Thoracic aorta (tissue), 2 donors: ENCODE measurements at places on chromosomes 1 and 21.

GRCh38 chr1:76465030-76465429 is 390.5 kb downstream of the ST6GALNAC3 start:
- no peak for DNase-seq

DNA sequence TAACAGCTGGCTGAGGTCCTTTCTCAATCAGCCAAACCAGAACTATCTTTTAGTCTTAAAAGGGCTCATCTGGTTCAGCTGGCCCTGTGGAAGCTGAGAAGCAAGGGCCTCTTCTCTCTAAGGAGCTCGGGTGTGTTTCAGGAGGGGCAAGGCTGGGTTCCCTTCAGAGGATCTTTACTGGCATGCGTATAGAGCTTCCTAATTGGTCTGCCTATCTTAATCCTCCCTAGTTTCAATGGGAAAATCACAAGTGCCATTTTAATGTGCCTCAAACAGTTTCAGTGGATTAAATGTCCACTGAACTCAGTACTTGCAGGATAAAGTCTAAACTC is 81.5 kb upstream of the LBR start:
- DNase-seq, result no peak

- DNase-seq, result no peak
Observed at GRCh38 chr1:17265162-17265561, 16.3 kb downstream of the PADI3 start.

GRCh38 chr1:26717017-26717491 is 21.2 kb downstream of the ARID1A start:
- no peak for DNase-seq

DNA sequence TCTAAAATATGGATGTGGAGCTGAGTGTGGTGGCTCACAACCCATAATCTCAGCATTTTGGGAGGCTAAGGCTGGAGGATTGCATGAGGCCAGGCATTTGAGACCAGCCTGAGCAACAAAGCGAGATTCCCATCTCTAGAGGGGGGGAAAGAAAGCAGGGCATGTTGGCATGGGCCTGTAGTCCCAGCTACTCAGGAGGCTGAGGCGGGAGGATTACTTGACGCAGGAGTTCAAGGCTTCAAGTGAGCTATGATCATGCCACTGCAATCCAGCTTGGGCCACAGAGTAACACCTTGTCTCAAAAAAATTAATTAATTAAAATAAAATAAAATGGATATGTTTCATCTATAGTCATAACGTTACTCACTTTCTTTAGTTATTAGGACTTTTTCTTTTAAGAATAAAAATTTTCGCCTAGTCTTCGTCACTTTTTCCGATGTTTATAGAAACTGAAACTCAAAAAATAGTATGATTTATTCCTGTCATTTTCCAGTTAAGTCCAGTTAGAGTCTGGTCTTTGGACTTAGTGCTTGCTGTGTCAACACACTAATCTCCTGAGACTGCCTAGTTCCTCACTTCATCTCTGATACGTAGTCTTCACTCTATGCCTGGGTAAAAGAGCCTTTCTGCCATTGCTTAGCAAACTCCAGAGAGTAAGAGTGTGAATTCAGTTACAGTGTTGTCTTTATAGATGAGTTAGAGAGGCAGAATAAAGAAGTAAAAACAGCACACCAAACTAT is 28.0 kb downstream of the IARS2 start:
- DNase-seq, result no peak

DNA sequence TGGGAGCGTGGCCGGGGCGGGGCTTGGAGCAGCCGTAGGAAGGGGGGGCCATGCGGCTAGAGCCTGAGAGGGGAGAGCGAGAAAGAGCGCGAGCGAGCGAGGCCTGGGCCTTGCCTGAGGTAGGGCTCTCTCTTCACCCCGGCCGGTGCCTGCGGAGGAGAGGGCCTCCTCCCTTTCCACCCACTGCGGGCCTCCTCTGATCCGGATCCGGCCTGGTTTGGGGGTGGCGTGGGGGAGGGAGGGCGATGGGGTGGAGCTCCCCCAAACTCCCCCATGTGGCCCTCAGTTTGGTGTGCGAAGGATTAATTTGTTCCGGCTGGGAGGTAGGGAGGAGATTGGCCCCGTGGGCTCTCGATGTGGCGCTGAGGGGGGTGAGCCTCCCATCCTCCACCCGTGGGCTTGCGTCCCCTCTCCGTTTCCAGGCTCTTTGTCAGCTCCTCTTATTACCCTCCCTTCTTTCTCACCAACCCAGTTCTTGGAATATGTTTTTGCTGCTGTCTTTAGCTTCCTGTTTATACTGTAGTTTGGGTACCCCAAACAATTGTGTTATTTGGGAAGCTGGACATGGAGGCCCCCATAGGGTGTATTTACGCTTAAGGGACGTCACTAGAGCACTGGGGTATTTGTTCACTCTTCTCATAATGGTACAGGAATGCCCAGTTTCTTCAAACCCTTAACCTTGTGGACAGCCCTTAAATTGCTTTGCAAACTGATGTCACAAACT is 685 bp downstream of the UBAP2L start:
- peak; percentile 4 for DNase-seq

DNA sequence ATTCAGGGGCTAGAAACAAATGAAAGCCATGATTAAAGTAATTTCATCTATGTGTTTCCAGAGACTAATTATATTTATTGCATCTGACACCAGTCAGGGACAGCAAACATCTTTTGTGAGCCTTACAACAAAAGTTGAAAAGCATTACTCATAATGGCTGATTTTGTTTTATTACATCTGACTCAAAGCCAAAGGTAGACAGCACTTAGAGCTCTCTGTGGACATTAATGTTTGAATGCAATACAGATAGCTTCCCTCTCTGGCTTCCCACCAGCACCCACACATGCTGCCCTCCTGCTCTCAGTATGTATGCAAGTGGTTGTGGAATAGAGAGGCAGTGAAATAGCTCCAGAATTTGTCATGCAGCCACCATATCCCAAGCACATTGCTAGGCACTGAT is 198.7 kb downstream of the SETD4 start:
- no peak for DNase-seq

- DNase-seq, result no peak
Observed at GRCh38 chr1:56286506-56286905, 292.9 kb downstream of the PLPP3 start.

- no peak for DNase-seq
Observed at GRCh38 chr1:177770096-177770495, 199.8 kb downstream of the SEC16B start.

DNA sequence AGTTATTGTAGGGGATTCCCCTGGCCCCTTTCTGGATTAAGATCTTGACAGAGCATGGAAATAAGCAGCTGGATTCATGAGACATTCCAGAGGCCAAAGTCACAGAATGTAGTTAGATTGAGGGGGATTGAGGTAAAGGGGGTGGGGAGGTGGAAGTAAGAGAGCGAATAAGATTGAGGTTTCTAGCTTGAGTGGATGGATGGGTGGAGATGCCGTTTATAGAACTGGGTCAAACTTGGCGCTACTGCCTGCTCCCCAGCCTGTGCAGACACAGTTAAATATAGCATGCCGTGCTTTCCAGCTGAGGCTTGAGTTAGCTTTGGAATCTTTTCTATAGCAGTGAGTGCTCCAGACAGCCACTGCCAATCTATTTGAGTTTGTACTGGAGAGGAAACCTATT is 85.7 kb downstream of the DYRK1A start:
- DNase-seq, result peak; percentile 17

DNA sequence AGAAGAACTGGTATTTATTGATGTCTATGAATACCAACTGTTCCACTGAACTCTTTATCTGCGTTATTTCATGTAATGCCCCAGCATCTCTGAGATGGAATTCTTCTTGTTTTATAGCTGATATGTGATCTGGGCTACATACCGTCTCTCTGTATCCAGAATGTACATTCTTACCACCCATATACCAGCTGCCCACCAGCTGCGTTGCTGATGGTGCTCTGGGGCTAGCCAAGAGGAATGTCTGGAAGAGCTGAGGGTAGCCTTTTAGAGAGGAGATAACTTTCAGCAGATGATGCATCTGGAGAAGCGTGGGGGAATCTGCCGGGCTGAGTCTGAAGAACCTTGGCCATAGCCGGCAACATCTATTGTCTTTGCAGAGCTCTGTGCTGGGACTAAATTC is 137.5 kb downstream of the RYR2 start:
- DNase-seq, result no peak

DNA sequence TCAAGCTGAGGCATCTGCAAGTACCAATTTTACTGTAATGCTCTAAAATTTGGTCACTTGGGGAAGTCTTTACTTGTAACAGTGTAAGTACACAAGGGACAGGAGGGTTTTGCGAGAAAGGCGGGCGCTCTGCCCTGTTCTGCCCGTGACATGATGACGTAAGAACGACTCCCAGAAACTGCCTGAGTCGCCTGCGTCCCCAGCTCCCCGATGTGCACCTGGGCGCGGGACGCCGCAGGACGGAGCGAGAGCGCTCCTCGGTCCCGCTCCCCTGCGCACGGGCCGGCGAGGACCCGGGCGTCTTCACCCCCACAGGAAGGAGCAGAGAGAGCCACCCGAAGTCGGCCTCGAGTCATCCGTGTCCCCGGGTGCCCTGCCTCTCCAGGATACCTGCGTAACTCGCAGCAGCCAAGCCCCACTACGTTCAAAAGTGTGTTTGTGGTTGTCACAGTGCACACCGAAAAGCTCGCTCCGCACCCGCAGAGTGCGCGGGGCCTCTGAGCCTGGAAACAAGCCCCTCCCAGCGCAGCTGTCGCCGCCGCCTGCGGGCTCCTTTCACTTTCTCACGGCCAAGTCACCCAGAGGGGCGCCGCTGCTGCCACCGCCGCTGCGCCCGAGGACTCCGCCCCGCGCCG is 3.3 kb upstream of the ZBTB18 start:
- DNase-seq, result no peak

GRCh38 chr1:40610156-40610555 is 55.3 kb downstream of the RIMS3 start:
- no peak for DNase-seq

DNA sequence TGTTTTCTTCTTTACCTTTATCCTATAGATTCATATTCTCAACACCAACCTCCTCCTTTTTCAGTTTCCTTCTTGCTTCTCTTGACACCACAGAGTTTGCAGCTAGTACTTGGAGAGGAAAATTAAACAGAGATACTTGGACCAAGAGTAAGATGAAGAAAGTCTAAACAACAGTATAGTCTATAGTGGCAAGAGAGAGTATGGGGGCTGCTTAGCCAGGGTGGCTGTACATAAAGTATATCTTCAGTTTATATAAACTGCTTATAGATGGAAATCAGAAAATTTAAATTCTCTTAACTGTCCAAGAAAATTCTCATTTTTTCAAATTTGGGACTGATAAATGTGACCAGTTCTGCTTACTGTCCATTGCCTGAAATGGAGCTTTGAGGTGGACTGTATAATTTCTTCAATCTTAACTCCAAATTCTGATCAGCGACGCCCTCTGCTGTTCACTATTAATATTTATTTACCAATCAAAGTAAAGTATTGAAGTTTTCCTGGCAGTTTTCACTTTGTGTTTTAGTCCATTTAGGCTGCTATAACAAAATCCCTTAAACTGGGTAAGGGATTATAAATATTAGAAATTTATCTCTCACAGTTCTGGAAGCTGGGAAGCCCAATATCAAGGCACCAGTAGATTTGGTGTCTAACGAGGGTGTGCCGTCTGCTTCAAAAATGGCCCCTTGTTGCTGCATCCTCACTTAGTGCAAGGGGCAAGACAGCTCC is 14.8 kb upstream of the METTL18 start:
- no peak for DNase-seq

DNA sequence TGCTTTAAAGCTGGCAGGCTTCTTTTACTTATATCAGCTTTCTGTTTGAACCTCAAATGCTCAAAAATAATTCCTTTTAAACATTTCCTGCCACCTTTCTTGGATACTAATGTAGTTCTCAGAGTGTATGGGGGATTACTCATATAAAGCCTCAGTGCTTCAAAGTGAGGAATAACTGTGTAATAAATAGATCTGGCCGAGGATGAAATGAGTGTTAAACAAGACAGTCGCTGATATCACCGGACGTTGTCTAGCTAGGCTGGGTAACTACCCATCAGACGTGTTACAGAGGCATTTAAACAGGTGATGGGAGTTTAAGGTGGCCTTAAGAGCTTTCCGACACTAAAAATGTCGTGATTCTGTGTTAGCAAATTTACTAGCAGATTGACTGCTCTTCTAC is 53.1 kb downstream of the VANGL2 start:
- DNase-seq, result no peak

- DNase-seq, result no peak
Observed at GRCh38 chr21:39503123-39503762, 51.5 kb downstream of the SH3BGR start.

GRCh38 chr1:19414515-19415121 is 70.7 kb downstream of the CAPZB start:
- no peak for DNase-seq

- no peak for DNase-seq
Observed at GRCh38 chr1:54245501-54245900, 45.5 kb downstream of the MRPL37 start.

DNA sequence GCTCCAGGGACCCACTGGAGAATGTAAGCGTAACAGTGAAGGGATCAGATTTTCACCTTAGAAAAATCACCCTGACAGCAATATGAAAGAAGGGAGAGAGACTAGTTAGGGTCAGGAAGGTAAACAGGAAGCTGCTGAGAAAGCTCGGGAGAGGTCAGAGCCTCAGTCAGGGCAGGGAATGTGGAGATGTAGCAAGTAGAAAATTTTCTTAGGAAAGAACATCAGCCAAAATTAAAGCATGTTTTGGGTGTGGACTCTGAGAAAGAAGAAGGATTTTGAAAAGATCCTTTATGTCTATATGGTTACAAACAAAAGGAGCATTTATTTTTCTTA is 16.7 kb upstream of the ERICH3 start:
- DNase-seq, result no peak

- DNase-seq, result no peak
Observed at GRCh38 chr1:173406783-173407230, 70.3 kb upstream of the PRDX6 start.

DNA sequence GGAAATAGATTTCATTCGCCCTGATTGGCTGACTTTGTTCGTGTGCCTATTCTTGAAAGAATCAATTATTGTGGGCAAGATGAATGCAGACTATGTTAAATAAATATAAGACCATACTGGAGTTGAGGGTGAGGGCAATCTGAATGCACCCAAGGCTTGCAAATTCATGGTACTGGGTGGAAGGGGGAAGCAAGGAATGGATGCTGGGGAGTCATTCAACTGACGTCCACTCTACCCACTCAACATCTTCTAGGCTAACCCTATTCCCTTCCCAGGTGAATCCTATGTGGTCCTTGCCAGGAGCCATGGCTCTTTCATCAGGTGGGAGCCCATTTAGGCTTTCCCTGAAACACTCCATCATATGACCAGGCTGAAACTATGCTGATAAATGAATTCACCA is 5.7 kb upstream of the CYP4B1 start:
- DNase-seq, result no peak

GRCh38 chr1:54230507-54231339 is 30.8 kb downstream of the MRPL37 start:
- no peak for DNase-seq
